ENCODE measurements at places on chromosomes 5 and 9.

GRCh38 chr5:438481-438981 is 4.4 kb upstream of the EXOC3 start:
- no peak for DNase-seq

GRCh38 chr5:143693651-143694252 is 118.2 kb upstream of the HMHB1 start:
- DNase-seq: no peak

GRCh38 chr5:39209924-39210323 is 9.4 kb downstream of the FYB1 start:
- DNase-seq: no peak

GRCh38 chr9:19637084-19637483 is 151.8 kb downstream of the SLC24A2 start:
- no peak for DNase-seq

DNA sequence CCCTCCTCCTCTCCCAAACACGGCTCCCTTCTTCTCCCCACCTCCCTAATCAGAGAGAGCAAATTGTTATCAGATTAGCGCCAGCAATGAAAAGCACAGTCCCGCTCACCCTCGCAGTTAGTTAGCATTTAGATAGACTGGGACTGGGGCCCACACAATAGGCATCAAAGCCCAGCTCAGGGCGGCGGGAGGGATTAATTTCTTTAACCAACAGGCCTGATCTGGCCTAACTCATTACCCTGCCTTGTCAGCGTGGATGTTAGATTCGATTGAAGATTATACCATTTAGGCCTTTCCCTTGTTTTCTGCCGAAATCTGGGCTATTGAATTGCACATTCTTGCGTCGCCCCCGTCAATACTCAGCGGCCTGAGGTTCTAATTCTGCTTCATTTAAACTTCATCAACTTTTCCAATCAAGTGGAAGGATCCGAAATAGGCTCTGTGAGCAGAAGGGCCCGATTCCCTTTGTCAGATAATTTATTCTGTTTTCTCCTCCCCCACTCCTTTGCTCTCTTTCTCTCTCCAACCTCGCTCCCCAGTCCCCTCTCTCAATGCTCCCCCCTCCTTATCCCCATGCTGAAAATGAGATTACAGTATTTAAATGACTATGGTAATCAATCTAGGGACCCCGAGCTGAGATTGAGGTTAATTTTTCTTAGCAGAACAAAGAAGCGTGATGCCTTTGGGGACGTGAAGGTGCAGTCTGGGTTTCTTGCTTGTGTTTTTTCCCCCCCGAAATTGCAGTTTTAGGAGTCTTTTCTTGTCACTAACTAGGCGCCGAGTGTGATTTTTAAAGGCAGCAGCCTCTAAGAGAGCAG is 15.1 kb downstream of the CFAP77 start:
- no peak for DNase-seq

DNA sequence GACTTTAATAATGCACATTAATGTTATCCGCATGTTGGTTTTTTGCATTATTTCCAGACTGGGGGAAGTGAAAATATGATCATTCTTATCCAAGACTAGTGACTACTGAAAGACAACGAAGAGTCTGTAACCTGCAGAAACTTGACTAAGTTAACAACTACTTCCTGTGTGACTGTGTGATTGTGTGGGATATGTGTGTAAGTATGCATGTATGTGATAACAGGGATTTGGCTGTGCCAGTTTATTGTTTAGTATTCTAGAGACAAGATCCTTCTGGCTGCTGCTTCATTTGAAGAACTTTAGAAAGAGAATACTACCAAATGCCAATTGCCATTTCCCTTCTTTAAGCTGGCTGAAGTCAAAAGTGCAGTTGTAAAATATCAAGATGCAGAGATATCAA is 375.7 kb upstream of the PRR16 start:
- DNase-seq: no peak

- DNase-seq: no peak
Observed at GRCh38 chr5:121292664-121293063, 559.0 kb upstream of the FTMT start.

DNA sequence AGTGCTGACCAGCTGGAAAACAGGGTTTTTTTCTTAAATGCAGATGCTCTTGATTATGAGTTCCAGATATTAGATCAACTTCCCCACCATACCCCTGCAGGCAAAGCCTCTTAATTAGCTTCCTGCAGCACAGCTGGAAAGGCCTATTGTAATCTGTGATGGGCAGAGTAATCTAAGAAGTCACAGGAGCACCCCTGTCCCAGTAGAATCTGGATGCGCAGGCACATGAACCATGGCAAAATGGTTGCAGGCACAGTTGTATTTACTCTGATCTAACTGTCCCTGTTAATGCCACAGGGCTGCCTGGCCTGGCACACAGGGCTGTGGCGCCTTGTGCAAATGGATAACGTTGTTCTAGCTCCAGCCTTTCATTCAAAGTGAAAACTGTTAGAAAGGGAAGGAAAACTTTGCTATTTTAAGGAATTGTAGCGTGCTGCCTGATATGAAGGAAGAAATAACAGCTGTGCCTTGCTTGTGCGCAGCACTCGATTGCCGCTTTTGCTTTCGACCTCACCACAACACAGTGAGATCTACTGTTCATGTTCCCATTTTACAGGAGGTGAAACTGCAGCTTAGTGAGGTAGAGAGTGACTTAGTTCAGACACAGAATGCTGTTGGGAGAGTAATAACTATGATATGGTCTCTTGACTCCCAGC is 2.3 kb downstream of the TGFBI start:
- no peak for DNase-seq

DNA sequence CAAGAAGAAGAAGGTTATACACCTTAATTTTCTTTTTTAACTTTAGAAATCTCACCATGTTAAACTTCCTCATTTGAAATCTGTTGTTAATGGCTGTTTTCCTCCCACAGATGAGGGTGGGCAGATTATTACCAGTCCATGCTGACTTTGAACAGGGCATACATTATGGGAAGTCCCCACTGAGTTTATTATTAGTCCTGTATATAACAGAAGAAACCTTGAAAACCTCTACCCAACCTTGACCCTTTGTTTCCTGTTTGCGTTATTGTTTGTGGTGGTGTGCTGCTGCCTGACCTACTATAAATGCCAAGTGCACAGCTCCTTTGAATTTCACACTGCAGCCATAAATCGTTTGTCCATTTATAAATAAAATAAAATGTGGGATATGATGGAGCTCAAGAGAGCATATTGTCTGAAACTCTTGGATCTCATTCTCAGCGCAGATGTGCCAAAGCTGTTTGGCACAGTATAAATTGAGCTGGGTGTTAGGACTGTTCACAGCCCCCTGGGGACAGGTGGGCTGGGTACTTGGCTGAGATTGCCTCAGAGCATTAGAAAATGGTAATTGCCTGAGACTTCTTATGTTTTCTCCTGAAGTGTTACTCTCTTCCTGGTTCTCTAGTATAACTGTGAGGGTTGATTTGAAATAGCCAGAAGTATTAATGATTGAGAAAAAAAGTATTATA is 139.6 kb downstream of the SPATA31D1 start:
- no peak for DNase-seq

GRCh38 chr5:170315154-170315553 is 17.6 kb upstream of the LCP2 start:
- no peak for DNase-seq

DNA sequence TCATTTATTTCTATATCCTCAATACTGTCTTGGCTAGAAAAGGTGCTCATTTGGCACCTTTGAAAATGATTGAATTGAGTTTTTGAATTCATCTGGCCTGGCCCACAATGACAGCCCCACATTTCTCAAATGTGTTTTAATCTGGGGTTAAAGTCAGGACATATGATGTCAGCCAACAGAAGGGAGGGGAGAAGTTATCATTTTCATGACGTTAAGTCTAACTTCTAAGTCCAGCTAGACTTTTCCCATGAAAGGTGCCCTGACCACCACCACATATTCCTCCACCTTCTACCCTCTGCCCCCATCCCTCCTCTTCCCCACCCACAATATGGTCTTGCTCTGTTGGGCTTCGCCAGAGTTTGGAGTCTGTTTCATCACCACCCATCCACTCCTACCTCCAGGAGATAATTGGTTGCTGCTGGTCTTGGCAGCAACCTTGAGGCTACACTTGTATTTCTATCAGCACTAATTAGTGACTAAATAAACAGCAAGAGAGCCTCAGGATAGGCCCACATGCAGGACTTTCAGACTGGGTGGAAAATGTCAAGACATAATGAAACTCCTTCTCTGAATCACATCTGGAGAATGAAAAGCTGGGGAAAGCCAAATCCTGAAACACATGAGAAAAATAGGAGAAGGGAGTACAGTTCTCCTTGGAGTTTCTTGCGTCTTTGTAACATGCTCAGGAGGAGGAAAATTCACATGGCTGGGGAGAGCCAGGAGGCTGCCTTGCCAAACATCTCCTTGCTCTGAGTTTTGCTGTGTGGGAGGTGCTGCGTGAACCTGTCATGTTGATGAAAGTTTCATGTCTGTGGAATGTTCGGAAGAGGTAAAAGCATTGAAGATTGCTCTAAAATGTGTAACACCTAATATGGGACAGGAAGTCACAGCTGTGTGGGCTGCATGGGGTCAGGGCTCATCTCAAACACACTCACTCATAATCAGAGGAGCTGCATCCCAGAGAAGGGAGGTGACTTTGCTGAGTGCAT is 544.7 kb upstream of the KLF4 start:
- peak; percentile 55 for DNase-seq

GRCh38 chr5:135030123-135030955 is 3.7 kb downstream of the PITX1 start:
- no peak for DNase-seq

DNA sequence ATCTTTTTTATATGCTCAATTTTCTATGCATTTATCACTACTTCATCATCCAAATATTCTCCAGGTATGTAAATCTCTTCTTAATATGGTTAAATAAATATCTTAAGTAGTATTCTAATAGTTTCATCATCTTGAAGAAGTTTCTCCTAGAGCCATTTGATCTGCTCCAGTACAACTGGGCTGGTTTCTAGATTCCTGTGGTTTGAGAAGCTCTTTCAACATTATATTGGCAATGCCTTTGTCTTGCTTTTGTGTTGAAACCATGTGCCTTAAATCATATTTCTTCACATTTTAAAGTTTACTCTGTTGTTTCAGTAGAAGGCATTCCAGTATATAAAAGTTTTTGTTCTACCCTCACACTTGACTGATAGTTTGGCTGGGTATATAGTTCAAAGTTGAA is 27.6 kb downstream of the MBLAC2 start:
- DNase-seq: peak; percentile 28

GRCh38 chr9:135606885-135607259 is 32.5 kb downstream of the GLT6D1 start:
- DNase-seq: no peak

DNA sequence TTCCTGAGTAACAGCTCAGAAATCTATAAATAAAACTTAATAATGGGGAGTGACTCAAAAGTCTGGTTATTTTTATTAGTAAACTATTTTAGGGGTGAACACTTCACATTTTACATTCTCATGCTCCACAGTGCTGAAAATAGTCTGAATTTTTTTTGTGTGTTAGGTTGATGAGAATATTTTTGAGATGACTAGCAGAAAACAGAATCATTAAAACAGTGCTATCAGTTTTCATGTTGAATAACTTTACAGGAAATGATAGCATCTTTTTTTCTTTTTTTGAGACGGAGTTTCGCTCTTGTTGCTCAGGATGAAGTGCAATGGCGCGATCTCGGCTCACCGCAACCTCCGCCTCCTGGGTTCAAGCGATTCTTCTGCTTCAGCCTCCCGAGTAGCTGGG is 60.3 kb downstream of the TMC1 start:
- DNase-seq: peak; percentile 65

GRCh38 chr5:96788112-96788749 is 19.5 kb downstream of the ERAP1 start:
- no peak for DNase-seq

DNA sequence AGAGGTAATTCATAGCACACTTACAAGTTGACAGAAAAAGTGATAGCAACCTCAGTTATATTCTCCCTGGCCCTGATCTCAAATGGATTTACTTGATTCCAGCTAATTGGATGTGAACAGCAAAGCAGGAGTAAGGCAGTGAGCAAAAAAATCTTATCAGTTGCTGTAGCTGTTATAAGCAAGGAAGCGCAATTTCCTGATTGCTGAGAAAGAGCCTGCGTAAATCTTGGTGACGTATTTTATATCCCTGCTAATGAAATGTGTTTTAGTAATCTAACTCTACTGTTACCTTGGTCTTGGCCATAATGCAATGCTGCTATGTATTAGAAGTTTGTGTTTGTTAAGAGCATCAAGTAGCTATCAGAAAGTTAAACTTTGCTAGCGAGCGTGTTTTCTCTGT is 661.2 kb upstream of the SEMA6A start:
- no peak for DNase-seq

- no peak for DNase-seq
Observed at GRCh38 chr5:151720215-151720614, 33.5 kb upstream of the SPARC start.

DNA sequence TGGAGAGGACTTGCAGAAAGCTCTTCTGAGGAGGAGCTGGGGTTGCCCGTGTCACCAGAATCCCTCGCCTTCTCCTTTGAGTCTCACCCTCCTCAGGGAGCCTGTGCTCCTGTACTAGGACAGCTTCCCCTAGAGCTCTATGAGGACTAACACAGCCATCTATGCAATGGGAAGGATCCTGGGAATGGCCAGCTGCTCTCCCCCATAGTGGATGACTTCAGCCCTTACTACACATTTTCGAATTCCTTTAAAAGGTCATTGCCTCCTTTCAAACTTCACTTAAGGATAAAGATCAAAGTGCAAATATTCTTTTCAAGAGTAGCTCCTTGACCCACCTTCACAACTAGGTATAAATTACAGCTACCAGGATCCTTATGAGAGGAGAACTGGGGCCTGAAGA is 55.1 kb downstream of the PRDM6 start:
- DNase-seq: no peak

DNA sequence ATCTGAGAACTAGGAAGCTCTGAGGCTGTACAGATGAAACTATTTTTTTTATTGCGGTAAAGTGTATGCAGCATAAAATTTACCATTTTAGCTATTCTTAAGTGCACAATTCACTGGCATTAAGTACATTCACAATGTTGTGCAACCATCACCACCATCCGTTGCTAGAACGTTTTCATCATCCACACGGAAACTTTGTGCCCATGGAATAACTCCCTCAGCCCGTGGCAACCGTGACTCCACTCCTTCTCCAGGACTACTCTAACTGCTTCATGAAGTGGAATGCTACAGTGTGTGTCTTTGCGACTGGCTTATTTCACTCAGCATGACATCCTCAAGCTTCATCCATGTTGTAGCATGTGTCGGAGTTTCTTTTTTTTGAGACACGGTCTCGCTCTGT is 57.1 kb downstream of the COL23A1 start:
- DNase-seq: no peak

DNA sequence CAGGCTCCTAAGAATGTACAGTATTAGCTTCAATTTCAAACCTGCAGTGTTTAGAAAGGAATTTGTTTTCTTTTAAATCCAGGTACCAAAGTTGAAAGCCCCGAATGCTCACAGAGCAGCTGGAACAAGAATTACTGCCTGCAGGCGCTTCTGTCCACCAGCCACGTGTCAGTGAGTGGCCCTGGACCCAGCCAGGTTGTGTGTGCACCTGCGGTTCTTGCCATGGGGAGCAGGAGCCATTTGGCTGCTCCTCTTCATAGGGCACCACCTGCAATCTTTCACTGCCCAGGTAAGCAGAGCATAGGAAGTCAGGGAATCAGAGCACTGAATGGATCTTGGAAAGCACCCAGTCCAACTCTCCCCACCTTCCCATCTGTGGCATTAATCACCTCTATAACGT is 79.5 kb upstream of the PIP5K1B start:
- DNase-seq: no peak

Data from fibroblast of skin of left quadriceps (primary cell).